ENCODE measurements at places on chromosomes 6 and 20.

GRCh38 chr20:21512634-21513180 lies 1.2 kb downstream of the NKX2-2 start:
- no peak for DNase-seq

DNA sequence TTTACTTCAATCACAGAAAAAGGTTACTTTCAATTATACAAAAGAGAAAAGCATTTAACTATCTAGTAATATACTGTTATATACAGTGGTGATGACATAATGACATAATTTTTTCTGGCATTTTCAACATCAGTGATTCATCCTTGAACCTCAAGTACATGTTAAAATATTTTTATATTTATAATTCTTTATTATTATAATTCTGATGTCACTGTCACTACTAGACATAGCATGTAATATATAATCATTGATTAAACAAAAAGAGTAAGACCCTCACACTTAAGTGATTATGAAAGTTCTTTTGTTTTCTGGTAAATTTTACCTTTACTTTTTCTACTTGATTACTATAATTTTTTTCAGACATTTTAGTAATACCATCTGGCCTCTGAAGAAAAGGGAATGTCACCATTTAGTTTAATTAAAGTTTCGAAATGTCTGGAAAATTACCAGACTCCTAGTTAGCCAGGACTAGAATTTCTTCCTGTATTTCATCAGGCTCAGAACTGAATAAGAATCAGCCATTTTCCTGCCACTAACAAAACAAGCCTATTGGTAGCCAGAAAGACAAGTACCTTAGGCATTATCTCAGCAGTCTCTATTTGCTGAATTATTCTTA lies 71.5 kb downstream of the FILIP1 start:
- no peak for DNase-seq

GRCh38 chr20:9348316-9348715 lies 166.1 kb upstream of the LAMP5 start:
- no peak for DNase-seq

GRCh38 chr6:22770054-22770453 lies 200.7 kb downstream of the HDGFL1 start:
- DNase-seq, result no peak

GRCh38 chr6:143482593-143482992 lies 28.9 kb downstream of the FUCA2 start:
- DNase-seq, result no peak

DNA sequence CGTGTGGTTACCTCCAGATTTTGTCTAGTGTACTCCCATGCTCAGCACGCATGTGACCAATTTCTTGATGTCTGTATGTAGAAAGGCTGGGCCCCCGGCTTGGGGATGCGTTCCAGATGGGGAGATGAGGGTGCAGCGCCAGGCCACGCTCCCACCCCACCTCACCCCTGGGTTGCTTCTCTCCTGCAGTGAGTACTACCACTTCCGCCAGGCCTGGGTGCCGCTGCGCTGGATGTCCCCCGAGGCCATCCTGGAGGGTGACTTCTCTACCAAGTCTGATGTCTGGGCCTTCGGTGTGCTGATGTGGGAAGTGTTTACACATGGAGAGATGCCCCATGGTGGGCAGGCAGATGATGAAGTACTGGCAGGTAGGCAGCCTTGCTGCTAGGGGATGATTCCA lies 11.5 kb upstream of the SRF start:
- no peak for DNase-seq

DNA sequence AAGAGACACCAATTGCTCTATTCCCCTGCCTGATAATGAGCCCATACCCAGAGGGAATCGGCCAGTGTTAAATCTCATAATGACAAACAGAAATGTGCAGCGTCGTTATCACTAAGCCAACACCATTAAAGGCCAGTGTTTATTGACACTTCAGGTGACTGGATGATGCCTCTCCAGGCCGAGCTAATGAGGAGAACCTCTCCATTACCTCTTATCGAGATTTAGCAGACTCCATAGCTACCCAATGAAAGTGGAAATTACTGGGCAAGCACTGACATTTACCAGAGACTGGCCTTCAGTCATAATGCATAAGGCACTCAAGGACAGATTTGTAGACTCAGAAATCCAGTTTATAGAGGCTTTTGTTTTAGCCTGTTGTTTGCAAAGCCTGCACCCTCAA lies 669.5 kb downstream of the MAFB start:
- no peak for DNase-seq

DNA sequence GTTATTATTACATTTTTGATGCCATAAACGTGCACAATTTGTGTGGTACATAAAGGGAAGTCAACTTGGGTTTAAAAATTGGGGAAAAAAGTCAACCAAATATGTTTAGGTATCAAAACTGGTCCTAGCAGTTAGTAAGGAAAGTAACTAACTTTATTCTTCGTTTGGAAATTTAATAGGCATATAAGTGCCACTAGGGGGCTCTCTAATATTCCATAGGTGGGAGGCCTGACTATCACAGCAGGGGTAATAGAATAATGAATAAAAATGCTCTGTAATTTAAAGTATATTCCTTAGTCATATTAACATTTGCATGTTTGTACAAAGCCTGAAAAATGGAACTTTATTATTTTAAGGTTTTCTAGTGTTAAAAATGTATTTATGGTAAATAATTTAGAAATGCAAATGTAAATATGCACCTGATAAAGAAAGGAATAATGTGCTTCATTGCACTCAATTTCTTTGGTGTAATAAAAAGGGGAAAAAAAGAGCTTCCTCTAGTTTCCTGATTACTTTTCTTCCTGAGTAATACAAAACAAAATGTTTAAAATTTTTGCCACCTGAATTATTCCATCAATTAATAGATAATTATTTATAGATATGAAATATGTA lies 125.7 kb upstream of the HDAC2 start:
- peak; percentile 30 for DNase-seq

- DNase-seq, result no peak
These were observed 4.8 kb upstream of the PMEPA1 start for GRCh38 chr20:57714409-57715267.

DNA sequence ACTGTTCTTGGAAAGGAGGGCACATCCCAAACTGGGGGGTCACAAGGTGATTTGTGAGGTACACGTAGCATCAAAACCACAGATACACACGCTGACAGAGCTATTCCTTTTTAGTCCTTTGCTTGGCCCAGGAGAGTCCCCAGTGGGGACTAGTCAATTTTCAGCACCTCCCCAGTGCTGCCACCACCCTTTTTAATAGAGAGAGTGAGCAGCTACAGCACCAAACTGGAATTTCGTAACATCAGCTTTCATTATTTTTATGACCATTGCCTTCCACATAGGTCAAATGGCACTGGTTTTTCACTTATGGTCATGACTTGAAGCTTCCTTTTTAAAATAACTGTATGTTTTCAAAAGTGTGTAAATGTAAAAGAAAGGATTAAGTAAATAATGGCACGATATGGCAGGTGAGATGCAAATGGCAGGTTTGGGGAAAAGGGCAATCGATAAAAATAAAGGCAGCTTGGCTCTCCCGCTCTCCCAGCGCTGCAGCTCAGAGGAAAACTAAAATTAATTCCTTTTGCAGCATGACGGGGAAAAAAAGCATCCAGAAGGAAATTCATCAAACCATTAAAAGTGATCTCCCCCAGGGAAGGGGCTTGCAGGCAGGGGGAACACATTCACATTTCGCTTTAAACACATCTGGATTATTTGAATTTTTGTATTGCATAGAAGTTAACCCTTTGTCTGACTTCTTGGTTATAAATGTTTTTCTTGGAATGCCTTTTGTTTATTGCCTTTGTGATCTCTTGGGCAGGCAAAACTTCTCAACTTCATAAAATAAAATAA lies 95.2 kb downstream of the ANKRD60 start:
- DNase-seq, result no peak

DNA sequence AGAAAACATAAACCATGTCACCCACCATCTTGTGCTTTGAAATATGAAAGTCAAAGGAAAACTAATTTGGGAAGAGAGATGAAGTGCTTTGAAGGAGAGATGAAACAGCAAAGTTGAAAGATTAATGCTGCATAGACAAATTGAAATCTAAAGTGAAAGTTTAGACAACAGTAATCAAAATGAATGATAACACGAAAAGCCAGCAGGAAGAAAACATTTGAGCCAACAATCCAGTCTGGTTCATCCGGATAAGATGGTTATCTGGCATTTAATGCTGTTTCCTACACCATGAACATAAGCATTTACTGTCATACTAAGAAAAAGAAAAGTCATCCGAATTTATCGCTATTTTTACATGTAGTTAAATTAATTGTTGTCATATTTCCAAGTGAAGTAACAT lies 595 bp downstream of the HAO1 start:
- DNase-seq, result peak; percentile 50

- DNase-seq, result no peak
These were observed 245.3 kb downstream of the TBXT start for GRCh38 chr6:165922309-165922794.

DNA sequence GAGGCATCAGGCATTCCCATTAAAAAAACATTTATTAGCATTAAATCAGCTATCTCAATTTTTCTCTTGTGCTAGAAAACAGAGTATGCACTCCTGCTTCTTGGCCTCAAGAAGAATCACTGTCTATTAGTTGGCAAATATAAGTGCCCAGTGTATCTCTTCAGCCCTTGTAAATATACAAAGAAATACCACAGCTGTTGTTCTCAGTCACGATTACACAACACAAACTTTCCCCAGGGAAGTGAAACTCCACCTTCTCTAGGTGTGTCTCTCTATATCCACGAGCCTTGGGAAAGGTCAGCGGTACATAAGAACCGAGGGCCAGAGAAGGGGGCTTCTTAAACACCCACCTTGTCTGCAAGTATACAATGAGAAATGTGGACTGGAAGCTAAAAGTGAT lies 194.7 kb downstream of the PKHD1 start:
- no peak for DNase-seq

DNA sequence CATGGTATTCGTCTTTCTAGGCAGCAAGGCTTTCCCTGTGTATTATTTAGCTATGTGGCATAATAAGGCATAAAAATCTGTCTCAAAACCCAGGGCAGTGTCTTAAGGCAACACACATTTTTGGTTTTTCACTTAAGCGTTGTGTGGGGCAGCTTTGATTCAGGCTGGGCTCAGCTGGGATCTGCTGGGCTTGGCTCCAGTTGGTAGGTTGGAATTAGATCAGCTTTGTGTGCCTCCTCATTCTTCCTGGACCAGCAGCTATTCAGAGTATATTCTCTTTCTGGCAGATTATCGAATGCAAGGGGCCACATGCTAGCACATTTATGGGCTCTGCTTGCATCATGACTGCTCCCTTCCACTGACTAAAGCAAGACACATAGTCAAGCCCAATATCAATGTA lies 487.9 kb downstream of the RFPL4B start:
- DNase-seq, result no peak

DNA sequence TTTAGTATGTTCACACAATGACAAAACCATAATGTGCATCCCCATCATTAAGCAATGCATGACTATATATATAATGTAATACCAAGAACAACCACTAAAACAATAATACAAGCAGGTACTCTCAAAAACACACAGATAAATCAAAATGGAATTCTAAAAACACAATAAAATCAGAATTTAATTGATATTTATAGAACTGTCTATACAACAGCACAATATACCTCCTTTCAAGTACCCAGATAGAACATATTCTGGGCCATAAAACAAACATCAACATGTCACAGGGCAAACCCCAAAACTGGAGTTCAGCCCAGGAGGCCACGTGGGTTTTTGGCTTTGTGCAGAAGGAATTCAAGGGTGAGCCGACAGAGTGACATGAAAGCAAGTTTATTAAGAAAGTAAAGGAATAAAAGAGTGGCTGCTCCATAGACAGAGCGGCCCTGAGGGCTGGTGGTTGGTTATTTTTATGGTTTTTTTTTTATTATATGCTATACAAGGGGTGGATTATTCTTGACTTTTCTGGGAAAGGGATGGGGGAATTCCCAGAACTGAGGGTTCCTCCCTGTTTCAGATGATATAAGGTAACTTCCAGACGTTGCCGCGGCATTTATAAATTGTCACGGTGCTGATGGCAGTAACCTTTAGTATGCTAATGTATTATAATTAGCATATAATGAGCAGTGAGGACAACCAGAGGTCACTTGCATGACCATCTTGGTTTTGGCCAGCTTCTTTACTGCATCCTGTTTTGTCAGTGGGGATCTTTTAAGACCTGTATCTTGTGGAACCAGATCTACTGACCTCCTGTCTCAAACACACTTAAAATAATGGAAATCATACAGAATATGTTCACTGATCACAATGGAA lies 5.6 kb downstream of the RAB23 start:
- no peak for DNase-seq

DNA sequence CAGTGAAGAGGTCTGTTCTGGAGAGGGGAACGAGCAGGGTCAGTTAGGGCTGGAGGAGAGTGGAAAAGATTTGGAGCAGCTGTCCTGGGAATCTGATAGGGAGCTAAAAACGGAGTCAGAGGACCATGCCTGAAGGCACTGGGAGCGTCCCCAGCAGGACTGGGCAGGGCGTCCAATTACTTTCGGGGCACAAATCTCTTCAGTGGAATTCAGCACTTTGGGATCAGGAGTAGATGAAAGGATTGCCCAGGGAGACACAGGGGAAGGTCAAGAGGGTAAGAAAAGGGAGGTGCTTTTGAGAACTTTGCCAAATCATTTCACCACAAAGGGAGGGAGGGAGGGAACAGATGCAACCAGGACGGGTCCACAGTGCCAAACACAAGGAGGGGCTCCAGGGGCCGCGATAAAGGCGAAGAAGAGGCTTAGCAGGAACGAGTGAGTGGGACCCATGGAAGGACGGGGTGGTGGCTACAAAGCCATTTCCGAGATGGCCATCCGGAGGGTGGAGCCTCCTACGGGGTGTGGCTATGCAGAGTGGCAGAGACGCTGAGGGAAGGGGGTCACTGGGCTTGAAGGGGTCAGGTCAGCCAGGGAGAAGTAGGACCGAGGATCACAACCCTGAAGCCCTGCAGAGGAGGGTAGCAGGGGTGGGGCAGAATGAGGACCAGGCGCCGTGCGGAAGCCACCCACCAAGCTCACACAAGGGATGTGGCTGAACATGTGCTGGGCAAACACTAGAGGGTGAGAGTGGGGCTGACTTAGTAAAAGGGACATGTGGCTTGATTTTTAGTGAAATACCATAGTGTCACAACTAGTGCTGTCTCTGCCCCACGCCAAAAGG lies 180.0 kb upstream of the RREB1 start:
- no peak for DNase-seq

DNA sequence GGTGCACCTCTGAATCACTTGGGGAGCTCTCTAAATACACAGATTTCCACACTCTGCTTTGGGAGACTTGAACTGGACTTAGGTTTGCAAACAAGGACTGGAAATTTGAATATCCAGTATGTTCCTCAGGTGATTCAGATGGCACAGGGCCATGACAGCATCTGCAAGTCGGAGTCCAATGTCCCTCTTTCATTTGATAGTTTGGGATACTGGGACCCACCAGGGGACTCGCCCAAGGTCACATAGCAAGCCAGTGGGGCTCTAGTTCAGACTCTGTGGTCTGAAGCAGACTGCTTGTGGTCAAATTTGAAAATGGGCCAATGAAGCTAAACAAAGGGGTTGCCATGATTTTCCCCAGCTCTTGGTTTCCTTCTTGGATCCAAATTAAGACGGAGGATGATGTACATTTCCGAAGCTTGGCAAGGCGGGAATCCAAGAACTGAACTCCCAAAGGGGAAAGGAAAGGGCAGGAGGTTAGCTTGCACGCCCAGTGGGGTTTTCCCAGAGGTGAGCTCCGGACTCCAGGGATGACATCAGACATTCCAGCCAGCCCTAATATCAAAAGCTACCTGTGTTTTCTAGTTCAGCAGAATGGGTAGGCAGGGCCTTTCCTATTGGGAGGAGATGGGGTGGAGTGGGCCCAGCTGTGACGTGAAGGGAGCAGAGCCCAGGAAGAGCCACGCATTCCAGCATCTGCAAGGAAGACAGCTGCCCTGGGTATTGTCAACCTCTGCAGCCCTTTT lies 3.4 kb upstream of the SYS1 start:
- DNase-seq, result peak; percentile 67
